ENCODE measurements at places on chromosomes 4 and X.

GRCh38 chrX:107360788-107361360, 88.6 kb upstream of the FRMPD3 start:
- DNase-seq = no peak

DNA sequence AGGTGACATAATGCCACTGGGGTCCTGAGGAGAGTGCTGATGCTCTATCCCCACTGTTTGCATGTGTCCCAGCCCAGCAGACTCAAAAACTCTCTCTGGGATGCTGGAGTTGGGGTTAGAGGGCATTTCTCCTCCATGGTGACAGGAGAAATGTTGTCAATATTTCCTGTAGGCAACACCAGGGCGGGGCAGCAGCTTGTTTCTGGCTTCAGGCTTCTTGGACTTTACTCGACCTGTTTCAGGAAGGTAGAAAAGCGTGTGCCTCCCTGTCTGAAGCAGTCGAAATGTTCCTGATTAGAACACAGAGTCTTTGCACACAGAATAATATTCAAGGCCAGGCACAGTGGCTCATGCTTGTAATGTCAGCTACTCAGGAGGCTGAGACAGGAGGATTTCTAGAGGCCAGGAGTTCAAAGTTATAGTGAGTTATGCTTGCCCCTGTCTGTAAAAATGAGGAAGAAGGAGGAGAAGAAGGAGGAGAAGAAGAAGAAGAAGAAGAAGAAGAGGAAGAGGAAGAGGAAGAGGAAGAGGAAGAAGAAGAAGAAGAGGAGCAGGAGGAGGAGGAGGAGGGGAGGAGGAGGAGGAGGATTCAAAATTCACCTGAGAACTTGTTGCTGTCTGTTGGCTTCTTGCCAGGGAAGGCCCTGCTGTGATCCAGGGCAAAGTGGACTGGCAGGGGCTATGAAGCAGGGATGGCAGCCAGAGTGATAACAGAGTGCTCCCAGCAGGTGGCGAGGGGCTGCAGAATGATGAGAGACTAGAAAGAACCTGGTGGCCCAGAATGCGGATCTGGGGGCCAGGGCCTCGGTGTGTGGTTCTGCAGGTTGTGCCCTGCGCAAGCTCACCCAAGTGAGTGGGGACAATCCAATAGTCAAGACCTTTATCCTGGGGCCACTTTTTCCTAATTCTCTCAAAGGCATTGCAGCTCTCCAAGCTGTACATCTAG, 82.9 kb downstream of the RTL5 start:
- DNase-seq = no peak

DNA sequence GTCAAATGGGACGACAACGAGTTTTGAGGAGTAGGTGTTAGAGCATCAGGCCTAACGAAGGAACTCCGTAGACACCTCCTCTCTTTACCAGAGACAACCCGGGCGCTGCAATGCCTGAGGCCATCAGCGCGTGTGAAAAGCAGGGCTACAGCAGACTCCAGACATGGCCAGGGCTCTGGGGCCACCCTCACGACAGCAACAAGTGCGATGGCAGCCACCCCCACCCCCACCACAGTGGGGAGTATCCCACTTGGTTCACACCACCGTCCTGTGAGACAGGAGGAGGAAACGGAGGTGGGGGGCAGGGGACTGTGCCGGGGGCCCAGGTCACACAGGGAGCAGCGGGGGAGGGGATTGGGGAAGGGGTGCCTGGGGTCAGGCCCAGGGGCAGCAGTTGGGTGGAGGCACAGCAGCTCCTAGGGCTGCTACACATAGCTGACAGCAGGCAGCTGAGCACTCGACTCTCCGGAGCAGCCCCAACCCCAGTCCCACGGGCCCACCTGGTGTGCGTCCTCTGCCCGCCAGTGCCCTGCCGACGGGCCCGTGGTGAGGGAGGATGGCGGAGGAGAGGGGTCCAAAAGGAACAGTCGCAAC, 8.5 kb downstream of the LRPAP1 start:
- no peak for DNase-seq

GRCh38 chr4:111263836-111264235, 641.0 kb upstream of the PITX2 start:
- DNase-seq = no peak

- DNase-seq = peak; percentile 42
Measured at GRCh38 chr4:123616951-123617461, 220.4 kb downstream of the SPRY1 start.

DNA sequence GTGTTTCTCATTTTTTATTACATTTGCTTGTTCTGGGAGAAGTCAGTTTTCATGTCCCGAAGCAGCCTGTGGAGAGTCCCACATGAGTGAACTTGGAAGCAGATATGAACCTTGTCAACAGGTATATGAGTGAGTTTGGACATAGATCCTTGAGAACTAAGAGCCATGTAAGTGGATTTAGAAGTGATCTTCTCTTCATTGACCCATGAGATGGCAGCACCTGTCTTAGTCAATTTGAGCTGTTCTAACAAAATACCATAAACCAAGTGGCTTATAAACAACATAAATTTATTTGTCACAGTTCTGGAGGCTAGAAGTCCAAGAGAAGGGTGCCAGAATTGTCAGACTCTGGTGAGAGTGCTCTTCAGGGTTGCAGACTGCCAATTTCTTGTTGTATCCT, 1043.8 kb downstream of the ADGRL3 start:
- no peak for DNase-seq

DNA sequence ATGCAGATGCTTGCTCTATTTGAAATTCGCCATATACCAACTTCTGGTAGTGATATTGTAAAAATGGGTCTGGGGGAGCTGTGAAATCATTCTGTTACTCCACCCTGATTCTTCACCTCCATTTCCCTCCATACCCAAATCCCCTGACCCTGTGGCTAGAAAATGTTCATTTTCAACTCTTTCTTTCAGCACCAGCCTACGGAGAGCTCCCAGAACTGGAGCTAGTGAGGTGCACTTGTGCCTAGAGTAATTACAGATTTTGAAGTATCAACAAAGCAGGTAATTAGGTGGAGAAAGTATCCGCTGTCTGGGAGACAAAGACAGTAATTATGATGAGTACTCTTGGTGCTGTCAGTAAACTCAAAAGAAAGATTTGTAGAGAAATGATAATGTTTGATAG, 8.1 kb downstream of the ARHGAP36 start:
- no peak for DNase-seq

DNA sequence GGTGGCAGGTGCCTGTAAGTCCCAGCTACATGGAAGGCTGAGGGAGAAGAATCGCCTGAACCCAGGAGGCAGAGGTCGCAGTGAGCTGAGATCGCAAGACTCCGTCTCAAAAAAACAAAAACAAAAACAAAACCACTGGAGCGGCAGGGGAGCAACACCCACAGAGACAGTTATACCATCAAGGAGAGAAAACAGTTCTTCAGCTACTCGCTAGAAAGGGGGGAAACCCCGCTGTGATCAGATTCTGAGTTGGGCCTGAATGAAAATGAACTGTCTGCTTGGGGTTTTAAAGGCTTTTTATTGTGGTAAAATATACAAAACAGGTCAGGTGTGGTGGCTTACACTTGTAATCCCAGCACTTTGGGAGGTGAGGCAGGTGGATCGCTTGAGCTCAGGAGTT, 16.8 kb upstream of the IRAK1 start:
- DNase-seq = no peak

DNA sequence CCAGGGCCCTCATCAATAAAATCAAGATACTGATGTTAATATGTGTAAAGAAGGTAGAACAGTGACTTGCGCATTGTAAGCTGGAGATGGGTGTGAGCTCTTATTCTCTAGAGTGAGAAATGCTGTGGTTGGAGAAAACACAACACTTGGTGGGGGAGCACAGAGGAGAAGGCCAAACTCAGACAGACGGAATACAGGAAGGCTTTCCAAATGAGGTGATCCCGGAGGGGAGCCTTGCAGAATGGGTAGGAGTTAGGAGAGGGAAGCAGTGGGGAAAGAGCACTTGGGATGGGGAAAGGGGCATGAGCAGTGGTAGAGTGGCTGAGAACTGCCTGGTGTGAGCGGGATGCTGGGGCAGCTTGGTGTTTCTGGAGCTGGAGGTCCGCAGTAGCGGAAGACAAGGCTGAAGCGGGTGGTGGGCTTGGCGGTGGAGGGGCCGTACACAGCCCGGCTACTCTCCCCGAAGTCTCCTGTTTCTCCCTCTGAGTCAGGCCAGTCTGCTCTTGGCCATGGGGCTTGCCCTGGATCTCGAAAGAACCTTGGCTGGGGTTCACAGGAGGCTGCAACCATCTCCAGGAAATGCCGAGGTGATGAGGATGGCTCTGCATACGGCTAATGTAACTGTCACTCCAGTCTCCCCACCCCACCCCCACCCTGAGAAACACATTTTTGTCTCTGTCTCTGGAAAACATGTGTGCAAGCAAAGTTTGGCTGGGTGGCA, 11.3 kb upstream of the PLAC1 start:
- no peak for DNase-seq

DNA sequence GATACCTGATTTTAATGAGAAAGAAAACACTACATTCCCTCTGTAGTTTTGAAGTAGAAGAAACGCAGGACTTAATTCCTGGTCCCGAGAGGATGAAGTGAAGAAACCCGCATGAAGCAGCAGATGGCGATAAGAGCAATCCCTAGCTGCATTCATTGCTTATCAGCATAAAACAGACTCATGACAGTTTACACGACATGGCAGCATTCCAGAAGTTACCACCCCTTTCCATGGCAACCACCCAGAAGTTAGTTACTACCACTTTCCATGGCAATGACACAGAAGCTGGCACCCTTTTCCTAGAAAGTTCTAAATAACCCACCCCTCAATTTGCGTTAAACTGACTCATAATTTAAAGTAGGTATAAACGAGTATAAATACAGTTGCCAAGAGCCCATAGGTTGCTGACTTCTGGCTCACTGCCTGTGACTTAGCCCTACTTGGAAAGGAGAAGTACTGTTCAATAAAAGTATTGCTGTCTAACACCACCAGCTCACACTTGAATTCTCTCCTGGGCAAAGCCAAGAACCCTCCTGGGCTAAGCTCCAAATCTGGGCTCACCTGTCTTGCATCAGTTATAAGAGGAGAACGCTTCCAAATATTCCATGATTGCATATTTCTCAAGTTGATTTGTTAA, 5.5 kb upstream of the XAGE2 start:
- DNase-seq = peak; percentile 71

GRCh38 chr4:80447493-80447892, 112.0 kb downstream of the CFAP299 start:
- no peak for DNase-seq

- no peak for DNase-seq
Measured at GRCh38 chrX:74218895-74219294, 85.1 kb upstream of the ZCCHC13 start.

DNA sequence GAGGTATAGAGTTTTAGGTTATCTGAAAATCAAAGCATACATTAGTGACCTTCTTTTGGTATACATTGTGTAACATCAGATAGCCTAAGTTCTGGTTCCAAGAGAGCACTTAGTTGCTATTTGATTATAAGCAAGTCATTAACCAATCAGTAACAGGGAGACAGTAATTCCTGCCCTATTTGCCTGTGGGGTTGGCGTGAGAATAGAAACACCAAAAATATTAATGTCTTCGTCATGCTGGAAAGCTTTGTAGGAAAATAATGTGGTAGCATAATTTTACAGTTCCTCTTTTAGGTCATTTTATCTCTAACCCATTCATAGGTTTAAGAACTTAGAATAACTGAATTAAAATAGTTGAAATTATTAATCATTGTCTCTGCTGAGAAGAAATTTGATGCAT, 37.8 kb downstream of the NPNT start:
- DNase-seq = no peak

- no peak for DNase-seq
Measured at GRCh38 chrX:125289209-125289608, 30.5 kb upstream of the TEX13C start.

GRCh38 chr4:32624943-32625603, 1904.9 kb downstream of the PCDH7 start:
- DNase-seq = no peak

DNA sequence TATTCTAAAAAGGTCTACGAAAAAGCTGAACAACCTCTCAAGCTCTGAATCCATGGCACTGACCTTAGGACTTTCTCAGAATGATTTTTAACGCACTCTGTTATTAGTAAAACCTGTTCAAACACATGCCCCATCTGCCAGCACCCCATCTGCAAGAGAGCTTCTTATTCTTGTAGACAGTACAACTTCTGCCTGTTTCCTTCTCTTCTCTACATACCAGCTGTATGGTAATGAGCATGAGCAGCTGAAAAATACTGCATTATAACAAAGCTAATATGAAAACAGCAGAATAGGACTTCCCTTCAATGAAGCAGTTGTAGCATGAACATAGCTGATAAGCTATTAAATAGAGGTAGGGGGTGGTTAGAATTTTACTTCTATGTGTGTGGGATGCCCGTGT, 167.9 kb downstream of the FBXW7 start:
- no peak for DNase-seq

- no peak for DNase-seq
Measured at GRCh38 chrX:118468122-118468521, 27.5 kb upstream of the DOCK11 start.

DNA sequence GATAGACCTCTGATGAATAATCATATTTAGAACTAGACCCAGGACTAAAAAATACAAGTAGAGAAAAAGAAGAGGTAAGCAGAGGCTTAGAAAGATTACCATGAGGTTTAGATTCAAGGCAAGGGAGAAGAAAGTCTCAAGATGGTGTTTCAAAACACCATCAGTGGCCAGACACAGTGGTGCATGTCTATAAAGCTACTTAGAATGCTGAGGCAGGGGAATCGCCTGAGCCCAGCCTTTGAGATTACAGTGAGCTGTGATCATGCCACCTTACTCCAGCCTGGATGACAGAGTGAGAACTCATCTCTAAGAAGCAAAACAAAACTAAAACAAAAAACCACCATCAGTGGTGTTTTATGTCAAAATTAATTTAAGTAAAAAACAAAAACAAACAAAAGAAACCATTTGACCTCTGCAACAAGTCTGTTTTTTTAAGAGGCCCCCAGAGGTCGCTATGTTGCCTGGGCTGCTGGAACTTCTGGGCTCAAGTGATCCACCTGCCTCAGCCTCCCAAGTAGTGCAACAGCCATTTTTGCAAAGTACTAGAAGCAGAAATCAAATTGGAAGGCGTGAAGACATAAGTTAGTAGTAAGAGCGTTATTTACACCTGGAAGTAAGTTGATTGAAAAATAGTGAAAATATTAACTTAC, 784.3 kb downstream of the ADGRL3 start:
- no peak for DNase-seq

- DNase-seq = no peak
Measured at GRCh38 chr4:156322592-156322991, 368.9 kb upstream of the CTSO start.

DNA sequence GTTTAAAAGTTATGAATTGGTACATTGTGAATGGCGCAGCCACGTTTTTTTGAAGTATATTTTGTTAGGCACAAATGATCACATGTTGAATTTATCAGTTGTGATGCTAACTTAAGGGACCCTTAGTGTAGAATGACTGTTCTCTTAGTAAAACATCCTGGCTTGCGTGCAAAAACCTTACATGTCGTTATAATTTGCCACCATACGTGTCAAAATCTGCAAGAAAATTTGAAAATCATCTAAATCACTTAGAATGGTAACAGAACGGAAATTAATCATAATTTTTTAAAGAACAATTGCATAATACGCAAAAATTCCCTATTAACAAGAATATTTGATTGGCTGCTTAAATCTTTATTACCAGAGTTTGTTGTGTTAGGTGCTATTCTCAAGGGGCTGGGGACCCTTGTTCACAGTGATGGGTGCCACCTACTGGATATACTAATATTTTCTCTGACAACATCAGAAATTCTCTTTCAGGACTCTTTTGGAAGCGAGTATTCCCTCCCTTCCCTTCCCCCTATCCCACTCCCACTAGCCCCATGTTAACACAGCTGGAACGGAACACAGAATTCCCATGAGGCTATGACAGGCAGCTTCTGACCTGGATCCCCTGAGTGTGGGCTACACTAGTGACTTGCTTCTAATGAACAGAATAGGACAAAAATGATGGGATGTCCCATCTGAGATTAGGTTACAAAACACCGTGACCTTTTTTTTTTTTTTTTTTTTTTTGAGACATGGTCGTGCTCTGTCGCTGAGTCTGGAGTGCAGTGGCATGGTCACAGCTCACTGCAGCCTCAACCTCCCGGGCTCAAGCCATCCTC, 71.8 kb downstream of the SUPT20HL2 start:
- DNase-seq = peak; percentile 39

All from trophoblast cell (in vitro differentiated cells and primary cell).